Stimulated activated CD4-positive, alpha-beta T cell treated with anti-CD3 and anti-CD28 coated beads, Interleukin-4, amount 100 ng/mL, for 48 hours (primary cell): ENCODE measurements at places on chromosomes 1 and 21.

- no peak for DNase-seq
These were observed 24.4 kb downstream of the C4BPA start for GRCh38 chr1:207128336-207128921.

DNA sequence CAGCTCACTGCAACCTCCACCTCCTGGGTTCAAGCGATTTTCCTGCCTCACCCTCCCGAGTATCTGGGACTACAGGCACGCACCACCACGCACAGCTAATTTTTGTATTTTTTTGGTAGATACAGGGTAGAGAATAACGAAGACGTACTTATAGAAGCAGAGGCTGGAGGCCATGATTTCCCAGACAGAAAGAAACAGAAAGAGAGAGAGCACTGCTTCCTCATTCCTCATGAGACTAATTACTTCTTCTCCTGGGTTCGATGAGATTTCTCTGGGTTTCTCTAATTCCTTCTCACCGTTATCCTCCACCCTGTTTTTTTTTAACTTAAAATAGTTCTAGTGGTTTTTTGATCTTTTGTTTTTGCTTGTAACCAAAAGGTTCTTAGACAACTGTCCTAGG is 23.4 kb upstream of the PTP4A2 start:
- DNase-seq, result no peak

DNA sequence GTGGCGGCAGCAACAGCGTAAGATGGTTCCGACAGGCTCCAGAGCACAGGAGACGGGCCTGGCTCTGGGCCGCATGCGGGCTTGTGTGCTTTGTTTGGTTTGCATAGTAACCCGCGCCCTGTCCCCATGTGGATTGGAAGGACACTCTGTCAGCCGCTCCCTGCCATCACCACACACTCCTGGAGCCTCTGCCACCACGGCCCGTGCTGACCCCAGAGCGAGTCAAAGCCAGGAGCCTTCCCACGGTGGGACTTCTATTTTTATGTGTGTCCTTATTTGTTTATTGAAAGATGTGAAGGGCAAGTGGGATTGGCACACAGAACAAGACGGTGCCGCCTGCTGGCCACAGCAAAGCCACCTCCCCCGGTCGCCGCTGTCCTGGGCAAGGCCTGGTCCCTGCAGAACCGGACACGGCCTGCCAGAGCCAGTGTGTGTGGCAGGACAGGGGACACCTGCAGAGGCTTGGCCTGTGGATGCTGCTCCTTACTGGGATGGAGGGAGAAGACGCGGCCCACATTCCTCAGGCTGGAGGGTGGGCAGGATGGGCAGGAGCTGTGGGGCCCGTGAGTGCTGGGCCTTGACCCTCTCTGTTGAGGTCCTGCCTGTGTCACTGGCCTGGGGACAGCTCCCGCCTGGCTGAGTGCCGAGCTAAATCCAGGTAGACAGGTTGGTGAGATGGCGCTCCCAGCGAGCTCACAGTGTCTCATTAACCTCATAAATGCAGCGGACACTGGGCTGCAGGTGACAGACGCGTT is 64.4 kb downstream of the AGPAT3 start:
- no peak for DNase-seq

GRCh38 chr1:202952818-202953217 is 5.3 kb downstream of the ADIPOR1 start:
- DNase-seq, result no peak

DNA sequence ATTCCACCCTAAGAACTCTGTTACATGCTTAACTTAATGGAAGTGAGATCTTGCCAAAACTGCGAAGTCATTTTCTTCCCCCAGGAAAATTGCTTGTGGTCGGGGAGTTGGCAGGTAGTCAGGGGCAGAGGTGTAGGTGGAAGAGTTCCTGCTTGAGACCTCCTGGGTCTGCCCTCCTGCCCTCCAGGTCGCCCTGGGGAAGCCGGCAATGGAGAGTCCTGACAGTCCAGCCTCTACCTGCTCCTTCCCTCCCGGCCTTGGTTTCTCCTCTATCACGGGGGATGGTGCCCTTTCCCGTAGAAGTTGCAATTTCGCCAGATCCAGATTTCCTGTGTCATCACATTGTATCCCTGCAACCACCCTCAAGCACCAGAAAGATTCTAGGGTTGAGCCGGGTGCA is 463.8 kb downstream of the MATN1 start:
- DNase-seq, result no peak

DNA sequence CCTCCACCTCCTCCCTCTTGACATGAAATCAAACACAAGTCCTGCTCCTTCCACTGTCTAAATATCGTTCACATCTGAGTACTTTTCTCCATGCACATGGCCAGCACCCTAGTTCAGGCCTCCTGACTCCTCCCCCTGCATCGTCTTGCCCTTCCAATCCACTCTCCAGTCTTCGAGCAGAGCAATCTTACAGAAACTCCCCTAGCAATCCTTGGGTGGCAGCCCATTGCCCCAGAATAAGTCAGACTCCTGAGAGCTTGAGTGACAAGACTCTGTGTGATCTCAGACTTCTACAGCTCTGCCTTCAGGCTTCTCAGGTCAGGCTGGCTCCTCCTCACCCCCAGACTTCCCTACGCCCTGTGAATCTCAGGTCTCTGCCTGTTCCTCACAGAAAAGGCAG is 5.5 kb downstream of the SH2D2A start:
- no peak for DNase-seq
